Caco-2 (cell line): ENCODE measurements at places on chromosomes 6 and 20.
A peak's percentile ranks its signal among the peaks of the same experiment; 100 is the strongest.

DNA sequence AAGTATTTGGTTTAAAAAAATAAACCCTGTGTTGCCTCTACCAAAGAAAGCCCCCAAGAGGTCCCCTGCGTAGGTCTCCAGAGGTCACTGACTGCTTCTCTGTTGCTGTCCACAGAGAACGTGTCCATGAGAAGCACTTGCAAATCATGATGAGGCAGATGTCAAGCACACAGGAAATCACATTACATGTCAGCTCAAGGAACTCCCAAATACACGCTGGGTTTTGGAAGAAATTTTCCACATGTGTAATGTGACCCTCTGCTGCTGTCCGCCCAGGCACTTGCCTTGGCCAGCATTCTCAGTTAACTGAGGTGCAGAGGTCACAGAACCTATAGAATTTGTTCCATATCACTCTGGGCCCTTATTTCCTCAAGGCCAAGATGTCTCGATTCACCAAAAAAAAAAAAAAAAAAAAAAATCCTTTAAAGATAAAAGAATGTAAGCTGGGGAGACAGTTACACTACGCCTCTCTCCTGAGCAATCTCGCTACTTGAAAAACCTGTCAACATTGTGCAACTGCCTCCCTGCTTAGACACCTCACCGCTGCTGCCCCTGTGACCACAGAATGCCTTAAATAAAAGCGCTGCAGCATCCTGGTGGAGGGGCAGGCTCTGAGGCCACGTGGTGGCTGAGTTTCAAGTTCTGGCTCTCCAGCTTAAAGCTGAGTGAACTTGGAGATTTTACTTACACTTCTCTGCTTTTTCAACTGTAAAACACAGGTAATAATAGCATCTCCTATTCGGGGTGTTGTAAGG is 42.3 kb downstream of the SLC22A23 start:
- peak overlapping the region; percentile 74 for H3K27ac ChIP-seq
- H3K4me3 ChIP-seq = no peak overlapping the region
- H3K36me3 ChIP-seq = 0 out of 2 replicates have a peak, but pooled peaks cover 3% of the 10 kb centered on the region

GRCh38 chr6:31899215-31899614 is 1.7 kb upstream of the EHMT2 start:
- H3K27me3 ChIP-seq = no peaks in the 10 kb centered on the region
- H3K36me3 ChIP-seq = no peaks in the 10 kb centered on the region; the same call in none of the 2 replicates
- no peak overlapping the region for H3K4me3 ChIP-seq
- H3K27ac ChIP-seq = no peak overlapping the region
- H3K4me1 ChIP-seq = peaks cover 23% of the 10 kb centered on the region

DNA sequence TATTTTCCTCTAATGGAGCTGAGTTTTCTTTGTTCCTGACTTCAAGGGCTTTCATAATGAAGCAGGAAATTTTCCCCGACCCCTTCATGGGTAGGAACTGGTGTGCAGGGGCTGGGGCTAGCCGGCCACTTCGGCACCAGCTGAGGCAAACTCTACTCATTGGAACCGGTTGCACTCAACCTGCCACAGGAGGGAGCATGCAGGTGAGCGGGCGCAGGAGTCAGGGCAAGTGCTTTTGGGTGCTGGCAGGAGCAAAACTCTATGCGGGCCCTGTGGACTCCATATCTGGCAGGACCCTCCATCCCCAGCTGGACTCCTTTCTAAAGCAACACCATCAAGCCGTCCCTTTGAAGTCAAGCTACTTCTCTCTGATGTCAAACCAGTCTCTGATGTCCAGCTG is 244.2 kb downstream of the EPM2A start:
- H3K4me3 ChIP-seq = no peak overlapping the region
- H3K27ac ChIP-seq = no peak overlapping the region
- no peaks in the 10 kb centered on the region for H3K4me1 ChIP-seq
- H3K36me3 ChIP-seq = no peaks in the 10 kb centered on the region
- no peaks in the 10 kb centered on the region for H3K27me3 ChIP-seq
- DNase-seq = no peak

DNA sequence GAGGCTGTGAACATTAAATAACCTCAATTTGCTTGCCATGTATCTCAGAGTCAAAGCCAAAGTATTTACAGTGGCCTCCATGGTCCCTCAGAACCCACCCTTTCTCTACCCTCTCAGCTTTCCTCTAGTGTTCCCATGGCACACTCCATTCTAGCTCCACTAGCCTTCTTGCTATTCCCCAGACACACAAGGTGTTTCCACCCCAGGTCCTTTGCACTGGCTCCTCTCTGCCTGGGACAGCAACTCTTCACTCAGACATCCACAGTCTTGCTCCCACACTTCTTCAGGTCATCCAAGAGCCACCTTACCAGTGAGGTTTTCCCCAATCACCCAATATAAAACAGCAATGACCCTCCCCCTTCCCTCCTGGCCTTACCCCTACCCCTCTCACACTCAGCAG is 56.5 kb upstream of the PLEKHG1 start:
- no peaks in the 10 kb centered on the region for H3K36me3 ChIP-seq
- DNase-seq = no peak
- peaks cover 5% of the 10 kb centered on the region; the same call in 1 of the 2 replicates for H3K4me1 ChIP-seq
- no peak overlapping the region for H3K4me3 ChIP-seq
- no peaks in the 10 kb centered on the region for H3K27me3 ChIP-seq
- no peak overlapping the region for H3K27ac ChIP-seq

DNA sequence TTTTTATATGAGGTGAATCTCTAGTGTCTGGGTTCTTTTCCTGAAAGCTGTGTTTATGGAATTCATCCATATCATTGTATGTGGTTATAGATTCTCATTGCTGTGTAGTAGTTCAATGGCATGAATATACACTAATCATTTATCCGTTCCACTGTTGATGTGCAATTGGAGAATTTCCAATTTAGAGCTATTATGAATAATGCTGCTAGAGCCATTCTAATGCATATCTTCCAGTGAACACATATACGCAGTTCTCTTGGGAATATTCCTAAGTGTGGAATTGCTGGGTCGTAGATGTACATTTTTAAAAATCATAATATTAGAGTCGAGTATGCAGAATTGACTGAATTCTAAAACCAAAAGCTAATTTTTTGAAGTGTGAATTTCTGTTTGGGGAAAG is 327.5 kb upstream of the JAG1 start:
- H3K4me1 ChIP-seq = no peaks in the 10 kb centered on the region
- H3K27me3 ChIP-seq = no peaks in the 10 kb centered on the region
- no peak overlapping the region for H3K27ac ChIP-seq
- H3K36me3 ChIP-seq = no peaks in the 10 kb centered on the region
- DNase-seq = no peak

GRCh38 chr6:140623498-140623897 is 1249.0 kb upstream of the CITED2 start:
- no peak overlapping the region for H3K4me3 ChIP-seq
- H3K36me3 ChIP-seq = no peaks in the 10 kb centered on the region
- no peaks in the 10 kb centered on the region for H3K4me1 ChIP-seq
- H3K27me3 ChIP-seq = no peaks in the 10 kb centered on the region

GRCh38 chr6:33160728-33161344 is 31.4 kb downstream of the COL11A2 start:
- H3K27ac ChIP-seq = no peak overlapping the region
- DNase-seq = no peak
- H3K36me3 ChIP-seq = no peaks in the 10 kb centered on the region
- H3K27me3 ChIP-seq = no peaks in the 10 kb centered on the region; the same call in 1 of the 2 replicates
- H3K4me3 ChIP-seq = no peak overlapping the region

- no peaks in the 10 kb centered on the region for H3K36me3 ChIP-seq
- H3K4me1 ChIP-seq = peaks cover 14% of the 10 kb centered on the region
- DNase-seq = no peak
- H3K27me3 ChIP-seq = no peaks in the 10 kb centered on the region
- H3K27ac ChIP-seq = no peak overlapping the region
These were observed 1.8 kb downstream of the LZTS3 start for GRCh38 chr20:3171391-3172125.

DNA sequence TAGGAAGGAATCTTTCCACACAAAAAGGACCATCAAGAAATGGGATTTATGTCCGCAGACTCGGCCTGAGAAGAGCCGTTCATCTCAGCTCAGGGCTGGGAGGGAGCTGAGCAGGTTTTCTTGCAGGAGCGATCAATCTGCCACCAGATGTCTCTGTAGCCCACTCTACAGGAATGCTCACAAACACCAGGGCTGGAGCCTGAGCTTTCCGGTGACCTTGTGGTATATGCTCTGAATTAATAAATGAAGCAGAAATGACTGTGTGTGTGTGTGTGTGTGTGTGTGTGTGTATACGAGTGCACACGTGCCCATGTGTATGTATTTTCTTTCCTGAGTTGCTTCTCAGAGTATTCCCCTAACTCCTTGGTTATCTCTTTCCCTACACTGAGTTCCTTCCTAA is 12.0 kb downstream of the CD83 start:
- no peaks in the 10 kb centered on the region for H3K4me1 ChIP-seq
- no peak overlapping the region for H3K4me3 ChIP-seq
- no peak overlapping the region for H3K27ac ChIP-seq
- H3K27me3 ChIP-seq = no peaks in the 10 kb centered on the region
- H3K36me3 ChIP-seq = no peaks in the 10 kb centered on the region

DNA sequence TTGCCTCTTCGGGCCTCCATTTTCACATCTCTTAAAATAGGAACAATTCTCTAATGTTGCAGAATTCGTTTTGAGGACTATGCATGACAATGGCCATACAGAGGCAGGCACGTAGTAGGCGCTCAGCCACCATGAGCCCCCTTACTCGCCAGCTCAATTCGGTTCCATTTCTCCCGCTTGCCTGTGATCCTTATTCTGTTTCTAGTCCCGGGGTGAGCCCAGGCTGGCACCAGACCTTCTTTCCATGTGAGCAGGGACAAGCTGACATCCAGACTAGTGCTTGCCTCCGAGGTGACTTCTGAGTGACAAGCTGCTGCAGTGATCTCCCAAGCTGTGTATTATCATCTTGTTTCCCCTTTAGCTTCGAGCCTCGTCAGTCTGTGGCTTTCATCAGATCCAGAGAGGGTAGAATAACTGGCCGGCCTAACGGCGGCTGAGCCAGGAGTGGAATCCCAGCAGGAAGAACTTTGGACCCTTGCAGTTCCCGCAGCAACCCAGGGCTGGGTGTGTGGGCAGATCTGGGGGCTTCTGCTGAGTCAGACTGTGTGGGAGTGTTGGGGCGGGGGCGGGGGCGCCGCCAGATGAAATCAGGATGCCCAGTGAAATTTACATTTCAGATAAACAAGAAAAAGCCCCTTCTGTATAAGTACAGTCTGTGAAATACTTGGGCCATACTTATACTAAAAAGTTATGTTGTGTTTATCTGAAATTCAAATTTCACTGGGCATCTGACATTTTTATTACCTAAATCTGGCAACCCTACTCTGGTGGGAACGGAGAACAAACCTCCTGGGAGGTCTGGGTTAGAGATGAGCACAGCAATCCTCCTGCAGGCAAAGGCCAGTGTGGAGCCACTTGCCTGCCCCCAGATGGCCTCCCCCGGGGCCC is 10.9 kb downstream of the BANF2 start:
- peak overlapping the region; percentile 46 for H3K4me3 ChIP-seq
- peak; percentile 76 for DNase-seq
- H3K27ac ChIP-seq = peak overlapping the region; percentile 82
- no peaks in the 10 kb centered on the region for H3K27me3 ChIP-seq

DNA sequence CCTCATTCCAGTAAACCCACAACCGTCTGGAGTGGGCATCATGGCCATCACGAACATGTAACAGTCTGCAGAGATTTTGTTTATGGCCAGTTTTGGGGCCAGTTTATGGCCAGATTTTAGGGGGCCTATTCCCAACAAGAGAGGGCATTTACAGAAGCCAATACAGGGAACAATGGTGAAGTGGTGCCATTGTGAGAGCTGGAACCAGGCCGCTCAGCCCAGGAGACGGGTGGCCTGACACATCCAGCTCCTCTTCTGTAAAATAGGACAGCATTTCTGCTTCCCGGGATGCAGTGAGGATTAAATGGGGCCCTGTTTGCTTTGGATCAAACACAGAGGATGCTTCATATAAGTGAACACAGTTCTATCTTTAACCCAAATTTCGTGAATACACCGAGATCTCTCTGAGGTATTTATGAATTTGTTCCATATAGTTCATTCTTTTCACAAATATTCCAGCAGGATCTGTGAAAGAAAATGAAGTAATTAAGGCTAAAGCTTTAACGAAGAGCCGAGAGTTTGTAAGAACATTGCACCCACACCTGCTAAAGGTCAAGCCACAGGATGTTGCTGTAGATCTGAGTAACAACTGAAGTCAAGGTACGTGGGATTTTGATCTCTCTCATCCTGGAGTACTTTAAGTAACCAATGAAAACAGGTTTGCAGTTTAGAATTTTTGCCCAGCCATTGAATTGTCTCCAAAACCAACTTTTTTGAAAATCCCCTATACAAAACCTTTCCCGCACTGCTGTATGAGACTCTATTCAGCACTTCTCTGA is 14.5 kb upstream of the SIRPG start:
- H3K4me1 ChIP-seq = no peaks in the 10 kb centered on the region
- no peak overlapping the region for H3K4me3 ChIP-seq
- no peak for DNase-seq
- H3K36me3 ChIP-seq = no peaks in the 10 kb centered on the region
- no peaks in the 10 kb centered on the region; the same call in none of the 2 replicates for H3K27me3 ChIP-seq

DNA sequence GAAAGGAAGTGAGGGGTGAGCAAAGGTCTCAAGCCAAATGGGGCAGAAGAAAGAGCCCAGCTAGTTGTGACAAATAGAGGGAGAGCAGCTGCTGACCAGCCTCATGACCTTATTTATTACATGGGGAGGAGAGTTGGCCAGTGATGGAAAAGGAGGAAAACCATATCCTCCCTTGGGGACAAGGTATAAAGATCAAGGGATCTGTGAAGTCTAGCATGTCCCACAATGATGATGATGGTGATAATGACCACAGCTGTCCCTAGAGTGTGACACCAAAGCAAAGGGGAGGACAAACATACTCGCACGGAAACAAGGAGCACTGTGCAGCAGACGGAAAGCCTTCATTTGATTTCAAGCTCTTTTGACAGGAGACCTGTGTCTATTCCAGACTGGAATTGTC is 190.4 kb upstream of the MCHR2 start:
- H3K27me3 ChIP-seq = no peaks in the 10 kb centered on the region
- H3K27ac ChIP-seq = no peak overlapping the region
- H3K36me3 ChIP-seq = no peaks in the 10 kb centered on the region; the same call in 1 of the 2 replicates
- H3K4me1 ChIP-seq = no peaks in the 10 kb centered on the region

- H3K27ac ChIP-seq = no peak overlapping the region
- H3K36me3 ChIP-seq = no peaks in the 10 kb centered on the region
- no peak for DNase-seq
- H3K4me3 ChIP-seq = no peak overlapping the region
These were observed 188.2 kb downstream of the FNDC1 start for GRCh38 chr6:159357211-159357915.
